ENCODE measurements at places on chromosomes 16 and 17.

DNA sequence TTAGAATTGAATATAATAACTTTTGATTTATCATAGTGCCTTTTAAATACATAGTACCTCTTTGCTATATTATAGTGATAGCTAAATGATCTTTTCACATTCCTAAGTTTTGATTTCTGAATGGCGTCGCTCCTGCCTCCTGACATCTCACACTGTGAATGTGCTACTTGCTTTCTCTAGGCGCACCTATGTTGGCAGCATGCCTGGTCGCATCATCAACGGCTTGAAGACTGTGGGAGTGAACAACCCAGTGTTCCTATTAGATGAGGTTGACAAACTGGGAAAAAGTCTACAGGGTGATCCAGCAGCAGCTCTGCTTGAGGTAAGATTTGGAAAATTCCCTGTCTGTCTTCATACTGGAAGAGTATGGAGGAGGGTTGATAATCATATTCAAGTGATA, 29.8 kb upstream of the ABCC11 start:
- peak; percentile 31 for DNase-seq

GRCh38 chr16:48294724-48295123, 47.4 kb upstream of the ABCC11 start:
- no peak for DNase-seq

DNA sequence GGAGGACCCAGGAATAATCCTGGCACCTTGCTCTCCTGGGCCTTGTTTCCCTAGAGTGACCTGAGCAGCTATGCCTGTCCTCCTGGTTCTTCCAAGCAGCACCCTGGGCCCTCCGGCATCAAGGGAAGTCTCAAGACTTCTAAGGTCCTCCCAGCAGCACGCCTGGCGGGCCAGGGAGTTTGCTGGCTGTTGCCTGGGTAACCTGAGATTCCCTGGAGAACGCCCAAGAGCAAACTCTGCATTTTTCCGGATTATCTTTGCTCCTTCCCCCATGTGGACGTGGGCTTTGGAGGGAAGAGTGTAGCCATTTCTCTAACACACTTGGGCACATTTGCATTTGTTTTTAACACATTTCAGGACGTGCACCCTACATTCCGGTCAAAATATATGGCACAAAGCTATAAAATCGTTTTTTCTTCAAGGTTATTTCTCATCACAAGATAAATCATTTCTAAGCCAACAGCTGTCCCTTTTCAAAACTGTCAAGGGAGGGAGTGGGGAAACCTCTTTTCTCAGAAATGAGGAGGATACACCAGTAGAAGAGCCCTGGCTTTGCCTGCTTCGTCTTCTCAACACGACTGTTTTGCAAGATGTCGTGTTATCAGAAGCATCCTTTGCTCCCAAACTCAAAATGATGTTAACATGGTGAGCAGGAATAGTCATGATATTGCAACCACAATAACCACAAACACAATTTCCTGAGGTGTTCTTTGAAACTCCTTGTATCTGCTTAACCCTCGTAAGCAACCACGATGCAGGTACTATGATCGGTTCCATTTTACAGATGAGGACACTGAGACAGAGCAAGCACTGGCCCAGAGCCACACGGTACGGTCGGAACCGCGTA, 116.5 kb downstream of the ADCY9 start:
- DNase-seq, result no peak

GRCh38 chr17:42097691-42098631, at the start of gene ZNF385C:
Gene ZNF385C (minus strand): TSS chr17:42098473. CDS start chr17:42063056, 35,417 bp downstream.
- no peak for DNase-seq

- DNase-seq, result no peak
These were observed 27.4 kb upstream of the C1QL1 start for GRCh38 chr17:44995436-44996001.

DNA sequence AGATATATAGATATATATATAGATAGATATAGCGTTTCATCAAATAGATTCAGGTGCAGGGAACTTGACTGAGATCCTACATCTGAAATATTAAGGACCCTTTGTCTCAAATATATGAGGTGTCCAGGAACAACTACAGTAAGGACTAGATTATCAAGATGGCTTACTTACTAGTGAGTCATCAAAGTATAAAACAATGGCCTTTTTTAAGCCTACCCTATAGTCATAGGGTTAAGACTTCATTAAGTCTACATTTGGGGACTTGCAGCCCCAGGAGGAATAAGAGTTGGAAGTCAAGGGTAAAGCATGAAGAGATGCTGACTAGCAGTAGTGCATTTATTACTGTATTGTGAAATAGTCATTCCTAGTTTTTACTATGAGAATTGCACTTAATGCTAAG, 1023.4 kb downstream of the CDH11 start:
- no peak for DNase-seq

DNA sequence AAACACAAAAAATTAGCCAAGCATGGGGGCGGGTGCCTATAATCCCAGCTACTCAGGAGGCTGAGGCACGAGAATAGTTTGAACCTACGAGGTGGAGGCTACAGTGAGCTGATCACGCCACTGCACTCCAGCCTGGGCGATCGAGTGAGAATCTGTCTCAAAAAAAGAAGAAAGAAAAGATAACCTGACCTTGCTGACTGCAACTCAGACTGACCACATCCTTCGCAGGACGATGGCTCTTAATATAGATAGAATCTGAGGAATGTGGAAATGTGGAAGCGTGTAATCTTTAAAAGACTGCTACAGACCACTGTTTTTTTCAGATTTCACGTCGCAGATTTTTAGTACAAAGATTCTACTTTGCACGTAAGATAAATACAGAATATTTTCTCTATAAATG, 37.8 kb downstream of the KLHDC4 start:
- DNase-seq, result no peak
